ENCODE measurements at places on chromosomes 6 and 20. TPM values are rescaled to one million over a fixed set of nuclear protein-coding genes. Genes with fewer than 3 reads are reported as not detected.

SEMG1 gene
- not detected for polyA plus RNA-seq

OR2B6 gene
- not detected for polyA plus RNA-seq

CST5 gene
- not detected for polyA plus RNA-seq

SH3BGRL2 gene
- polyA plus RNA-seq, result 44.2 TPM

ACAT2 gene
- polyA plus RNA-seq, result 56.8 TPM

NELFCD gene
- polyA plus RNA-seq, result 123 TPM

WFDC12 gene
- polyA plus RNA-seq, result 0.06 TPM

BPI gene
- not detected for polyA plus RNA-seq

MYLK4 gene
- 0.87 TPM for polyA plus RNA-seq

ZHX3 gene
- polyA plus RNA-seq, result 24.6 TPM

CDS2 gene
- polyA plus RNA-seq, result 35.1 TPM

SLC22A23 gene
- polyA plus RNA-seq, result 9.8 TPM

BNIP5 gene
- polyA plus RNA-seq, result 0.33 TPM

RAB44 gene
- not detected for polyA plus RNA-seq

ADAT2 gene
- 10.6 TPM for polyA plus RNA-seq

MOXD1 gene
- polyA plus RNA-seq, result 174 TPM

OPN5 gene
- 1.1 TPM for polyA plus RNA-seq

PERP gene
- 21.2 TPM for polyA plus RNA-seq

HLA-DRA gene
- 95.9 TPM for polyA plus RNA-seq

CCN5 gene
- 0.06 TPM for polyA plus RNA-seq

PLCB4 gene
- polyA plus RNA-seq, result 12.2 TPM

OTOR gene
- 0.24 TPM for polyA plus RNA-seq

BMP5 gene
- polyA plus RNA-seq, result 3.6 TPM

All from right renal pelvis (tissue), 4 donors.